ENCODE measurements at places on chromosomes 2 and 18. TPM values are rescaled to one million over a fixed set of nuclear protein-coding genes. Genes with fewer than 3 reads are reported as not detected.
A peak's percentile ranks its signal among the peaks of the same experiment; 100 is the strongest.

- no peaks in the 10 kb centered on the region for H3K27me3 ChIP-seq
- H3K4me3 ChIP-seq: no peak overlapping the region
- H3K36me3 ChIP-seq: peaks cover 2% of the 10 kb centered on the region
- peaks cover 2% of the 10 kb centered on the region for H3K4me1 ChIP-seq
- H3K27ac ChIP-seq: no peak overlapping the region
Measured at GRCh38 chr2:205721057-205721449, 38.8 kb downstream of the NRP2 start.

DNA sequence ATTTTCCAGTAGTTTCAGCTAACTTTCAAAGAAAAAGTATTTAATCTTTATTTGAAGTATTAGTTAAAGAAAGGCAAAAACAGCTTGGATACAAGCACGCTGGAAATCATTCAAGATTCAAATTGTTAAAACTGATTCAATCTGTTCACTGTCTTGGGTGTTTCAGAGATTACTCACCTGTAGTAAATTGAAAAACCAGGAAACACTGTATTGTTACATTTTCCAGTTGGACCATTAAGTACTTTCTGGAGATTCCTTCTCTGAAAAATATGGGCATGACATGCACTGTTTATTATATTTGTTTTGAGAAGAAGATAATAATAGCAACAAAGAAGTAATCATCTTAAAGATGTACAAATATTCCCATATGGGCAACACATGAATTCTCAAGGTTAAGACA is 196.1 kb downstream of the UBE2E3 start:
- no peaks in the 10 kb centered on the region for H3K36me3 ChIP-seq
- H3K27ac ChIP-seq: no peak overlapping the region
- DNase-seq: no peak
- H3K4me3 ChIP-seq: no peak overlapping the region
- no peaks in the 10 kb centered on the region for H3K27me3 ChIP-seq
- H3K4me1 ChIP-seq: no peaks in the 10 kb centered on the region

- no peak overlapping the region for H3K27ac ChIP-seq
- no peaks in the 10 kb centered on the region for H3K36me3 ChIP-seq
- peak; percentile 46 for DNase-seq
- no peaks in the 10 kb centered on the region for H3K27me3 ChIP-seq
- peaks cover 5% of the 10 kb centered on the region for H3K4me1 ChIP-seq
Measured at GRCh38 chr18:77061281-77061945, 71.2 kb downstream of the MBP start.

- H3K27me3 ChIP-seq: no peaks in the 10 kb centered on the region
- no peak overlapping the region for H3K4me3 ChIP-seq
- H3K36me3 ChIP-seq: peaks cover 10% of the 10 kb centered on the region
- H3K27ac ChIP-seq: peak overlapping the region; percentile 83
Measured at GRCh38 chr2:127064642-127065250, 42.2 kb downstream of the BIN1 start.

GRCh38 chr2:29447513-29447912 is 332.3 kb downstream of the CLIP4 start:
- no peaks in the 10 kb centered on the region for H3K27me3 ChIP-seq
- H3K27ac ChIP-seq: no peak overlapping the region
- H3K4me3 ChIP-seq: no peak overlapping the region
- DNase-seq: no peak

DNA sequence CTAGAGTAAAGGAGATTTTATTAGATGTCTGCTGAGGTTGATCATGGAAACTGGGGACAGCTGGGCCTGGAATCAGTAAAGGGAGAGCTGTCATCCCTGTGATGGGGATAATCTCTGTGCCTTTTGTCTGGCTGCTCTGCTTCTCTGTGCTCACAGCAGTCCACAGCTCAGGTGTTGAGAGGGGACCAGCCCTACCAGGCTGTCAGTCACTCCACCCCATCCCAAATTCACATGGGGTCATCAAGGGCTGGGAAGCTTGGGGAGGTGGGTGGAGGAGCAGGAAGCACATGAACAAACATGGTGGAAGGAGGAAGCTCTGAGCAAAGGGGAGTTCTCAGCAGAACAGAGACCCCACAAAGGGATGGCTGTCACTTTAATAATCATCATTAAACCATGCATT is 13.7 kb upstream of the LRRFIP1 start:
- no peaks in the 10 kb centered on the region for H3K36me3 ChIP-seq
- DNase-seq: no peak
- H3K27me3 ChIP-seq: no peaks in the 10 kb centered on the region
- peaks cover 21% of the 10 kb centered on the region for H3K4me1 ChIP-seq
- no peak overlapping the region for H3K4me3 ChIP-seq

- H3K36me3 ChIP-seq: no peaks in the 10 kb centered on the region
- H3K4me3 ChIP-seq: no peak overlapping the region
- no peaks in the 10 kb centered on the region for H3K4me1 ChIP-seq
Measured at GRCh38 chr18:35786365-35787042, 186.0 kb upstream of the RMP24 start.

DNA sequence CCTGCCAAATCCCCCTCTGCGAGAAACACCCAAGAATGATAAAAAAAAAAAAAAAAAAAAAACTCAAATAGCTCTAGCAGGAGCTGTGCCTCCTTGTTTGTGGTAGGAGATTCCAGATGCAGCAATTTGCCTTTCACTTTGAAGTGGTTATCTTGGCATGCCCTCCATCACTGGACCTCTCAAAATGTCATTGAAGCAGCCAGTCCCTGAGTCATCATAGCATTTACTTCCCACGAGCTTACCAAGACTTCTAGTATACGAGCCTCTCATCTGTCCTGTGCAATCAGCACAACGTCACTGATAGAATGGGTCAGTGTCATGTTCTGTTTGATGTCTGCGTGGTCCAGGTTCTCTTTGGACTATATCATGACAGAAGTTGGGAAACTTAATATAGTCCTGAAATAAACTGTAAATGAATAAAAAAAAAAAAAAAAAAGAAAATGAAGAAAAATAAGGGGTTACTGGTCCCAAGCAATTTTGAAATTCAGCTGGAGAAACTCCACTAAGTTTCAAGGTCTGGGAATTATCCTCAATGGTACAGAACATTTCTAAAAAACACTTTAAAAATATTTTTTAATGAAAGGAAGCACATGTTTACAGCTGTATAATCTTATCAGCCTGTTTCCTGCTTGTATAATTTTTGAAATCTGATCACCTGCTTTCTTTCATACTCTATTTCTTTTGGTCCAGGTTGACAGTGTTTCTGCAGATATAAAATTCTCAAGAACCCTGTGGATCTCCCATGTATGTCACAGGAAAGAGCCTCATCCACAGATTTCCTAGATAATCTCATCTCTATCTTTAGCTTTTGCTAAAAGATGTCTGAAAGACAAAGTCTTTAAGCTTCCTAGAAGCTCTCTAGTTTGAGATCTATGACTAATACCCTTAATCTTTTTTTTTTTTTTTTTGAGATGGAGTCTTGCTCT is 74.1 kb upstream of the EHBP1 start:
- DNase-seq: peak; percentile 29
- no peaks in the 10 kb centered on the region for H3K4me1 ChIP-seq
- H3K4me3 ChIP-seq: no peak overlapping the region
- no peaks in the 10 kb centered on the region for H3K27me3 ChIP-seq

- no peaks in the 10 kb centered on the region for H3K4me1 ChIP-seq
- H3K27me3 ChIP-seq: no peaks in the 10 kb centered on the region
- no peak overlapping the region for H3K4me3 ChIP-seq
- DNase-seq: no peak
- no peaks in the 10 kb centered on the region for H3K36me3 ChIP-seq
Measured at GRCh38 chr2:128867936-128868636, 549.4 kb upstream of the HS6ST1 start.

- H3K36me3 ChIP-seq: no peaks in the 10 kb centered on the region
- H3K4me1 ChIP-seq: no peaks in the 10 kb centered on the region
- DNase-seq: no peak
Measured at GRCh38 chr2:23545396-23545795, 160.4 kb downstream of the KLHL29 start.

- DNase-seq: peak; percentile 63
- H3K4me1 ChIP-seq: no peaks in the 10 kb centered on the region
- H3K36me3 ChIP-seq: no peaks in the 10 kb centered on the region
- no peak overlapping the region for H3K4me3 ChIP-seq
Measured at GRCh38 chr2:20962939-20963557, 80.8 kb downstream of the APOB start.

GRCh38 chr18:76518123-76518859 is 23.2 kb upstream of the ZNF516 start:
- H3K27me3 ChIP-seq: no peaks in the 10 kb centered on the region
- peak; percentile 55 for DNase-seq
- H3K4me3 ChIP-seq: peak overlapping the region; percentile 52
- H3K4me1 ChIP-seq: no peaks in the 10 kb centered on the region
- H3K36me3 ChIP-seq: no peaks in the 10 kb centered on the region

- no peak overlapping the region for H3K4me3 ChIP-seq
- no peaks in the 10 kb centered on the region for H3K4me1 ChIP-seq
- no peaks in the 10 kb centered on the region for H3K36me3 ChIP-seq
- DNase-seq: no peak
Measured at GRCh38 chr2:197208024-197208423, 102.6 kb downstream of the ANKRD44 start.

DNA sequence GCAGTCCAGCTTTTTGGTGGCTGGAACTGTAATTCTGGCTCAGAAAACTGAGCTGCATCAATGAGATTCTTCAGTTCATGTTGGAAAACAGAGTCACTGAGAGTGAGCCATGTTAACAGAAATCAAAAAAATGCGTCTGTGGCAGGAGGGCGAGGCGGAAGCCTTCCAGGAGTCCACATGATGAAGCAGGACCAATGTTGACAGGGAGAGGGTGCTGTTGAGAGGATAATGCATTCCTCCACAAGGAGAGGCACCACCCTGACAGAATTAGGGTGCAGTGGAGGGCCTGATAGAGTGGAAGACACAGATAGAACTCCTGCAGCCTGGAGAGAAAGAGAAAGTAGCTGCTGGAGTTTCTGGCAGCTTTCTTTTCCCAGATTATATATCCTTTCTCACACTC is 111.5 kb downstream of the MGAT5 start:
- H3K4me1 ChIP-seq: peaks cover 11% of the 10 kb centered on the region
- H3K27me3 ChIP-seq: no peaks in the 10 kb centered on the region
- no peak overlapping the region for H3K4me3 ChIP-seq
- peaks cover 2% of the 10 kb centered on the region for H3K36me3 ChIP-seq

GRCh38 chr18:76522122-76522503 is 27.1 kb upstream of the ZNF516 start:
- peak; percentile 10 for DNase-seq
- H3K36me3 ChIP-seq: no peaks in the 10 kb centered on the region
- H3K27ac ChIP-seq: peak overlapping the region; percentile 46
- H3K4me3 ChIP-seq: no peak overlapping the region
- no peaks in the 10 kb centered on the region for H3K27me3 ChIP-seq

DNA sequence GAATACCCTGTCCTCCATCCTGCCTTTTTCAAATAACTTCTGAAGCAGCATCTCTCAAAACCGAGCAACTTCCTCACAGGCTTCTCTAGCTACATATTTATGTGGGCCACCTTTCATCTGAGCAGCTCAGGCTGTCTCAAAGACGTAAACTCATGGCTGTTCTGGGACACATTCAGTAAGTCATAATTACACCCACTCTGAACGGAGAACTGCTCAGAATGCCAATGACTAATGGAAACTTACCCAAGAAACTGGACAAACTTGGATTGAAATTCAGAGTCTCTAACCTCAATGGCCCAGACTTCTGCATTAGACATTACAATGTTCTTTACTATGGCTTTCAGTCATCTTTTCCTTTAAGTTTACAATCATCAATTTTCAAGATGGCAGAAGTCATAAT is 145.2 kb downstream of the RAD51AP2 start:
- no peak overlapping the region for H3K27ac ChIP-seq
- H3K4me1 ChIP-seq: no peaks in the 10 kb centered on the region
- H3K27me3 ChIP-seq: no peaks in the 10 kb centered on the region
- no peaks in the 10 kb centered on the region for H3K36me3 ChIP-seq
- peak; percentile 34 for DNase-seq

DNA sequence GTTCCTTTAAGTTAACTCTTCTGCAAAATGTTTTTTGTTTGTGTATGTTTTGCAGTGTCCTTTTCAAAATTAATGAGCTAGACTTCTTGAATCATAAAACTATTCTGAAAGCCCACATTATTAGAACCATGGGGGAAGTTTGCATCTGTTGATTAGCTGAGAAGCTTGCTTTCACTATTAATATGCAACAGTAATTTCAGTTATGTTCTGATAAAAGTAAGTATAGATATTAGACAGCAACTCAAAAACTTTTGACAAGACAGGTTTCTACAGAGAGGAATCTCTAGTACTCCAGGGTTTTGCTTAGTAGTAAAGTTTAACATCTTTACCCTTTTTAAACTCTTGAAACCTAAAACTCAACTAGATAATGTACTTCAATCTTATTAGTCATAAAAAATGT is 147.8 kb downstream of the UBE2E3 start:
- H3K27me3 ChIP-seq: no peaks in the 10 kb centered on the region
- no peaks in the 10 kb centered on the region for H3K36me3 ChIP-seq
- H3K4me3 ChIP-seq: no peak overlapping the region
- no peaks in the 10 kb centered on the region for H3K4me1 ChIP-seq
- no peak for DNase-seq

DNA sequence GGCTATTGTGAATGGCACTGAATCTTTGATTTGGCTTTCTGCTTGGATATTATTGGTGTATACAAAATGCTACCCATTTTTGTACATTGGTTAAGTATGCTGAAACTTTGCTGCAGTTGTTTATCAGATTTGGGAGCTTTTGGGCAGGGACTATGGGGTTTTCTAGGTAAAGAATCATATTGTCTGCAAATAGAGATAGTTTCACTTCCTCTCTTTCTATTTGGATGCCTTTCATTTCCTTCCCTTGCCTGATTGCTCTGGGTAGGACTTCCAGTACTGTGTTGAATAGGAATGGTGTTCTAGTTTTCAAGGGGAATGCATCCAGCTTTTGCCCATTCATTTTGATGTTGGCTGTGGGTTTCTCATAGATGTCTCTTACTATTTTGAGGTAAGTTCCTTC is 489.1 kb upstream of the LRATD1 start:
- no peak overlapping the region for H3K4me3 ChIP-seq
- H3K27ac ChIP-seq: no peak overlapping the region
- H3K36me3 ChIP-seq: no peaks in the 10 kb centered on the region

GRCh38 chr2:29240601-29241000 is 125.4 kb downstream of the CLIP4 start:
- no peak overlapping the region for H3K27ac ChIP-seq
- no peak for DNase-seq
- H3K4me1 ChIP-seq: no peaks in the 10 kb centered on the region
- no peak overlapping the region for H3K4me3 ChIP-seq
- H3K36me3 ChIP-seq: no peaks in the 10 kb centered on the region

SERPINB11 gene
- total RNA-seq: not detected

DOK6 gene
- total RNA-seq: 4.0 TPM

ZNF512 gene
- 23.6 TPM for total RNA-seq

GYPC gene
- total RNA-seq: 135 TPM

CXCR1 gene
- total RNA-seq: not detected

DSG1 gene
- total RNA-seq: not detected

FBLN7 gene
- total RNA-seq: 0.99 TPM

FRZB gene
- 2.0 TPM for total RNA-seq

DSC2 gene
- total RNA-seq: under 0.01 TPM

RIT2 gene
- not detected for total RNA-seq

Measured in fibroblast of lung (primary cell).